ENCODE measurements at places on chromosomes 5 and 9.

GRCh38 chr5:6788439-6788838 is 75.2 kb downstream of the TENT4A start:
- no peak for DNase-seq

- DNase-seq: no peak
These were observed 16.8 kb upstream of the ZBTB43 start for GRCh38 chr9:126788046-126788445.

- no peak for DNase-seq
These were observed 102.2 kb downstream of the MEF2C start for GRCh38 chr5:88780736-88781135.

DNA sequence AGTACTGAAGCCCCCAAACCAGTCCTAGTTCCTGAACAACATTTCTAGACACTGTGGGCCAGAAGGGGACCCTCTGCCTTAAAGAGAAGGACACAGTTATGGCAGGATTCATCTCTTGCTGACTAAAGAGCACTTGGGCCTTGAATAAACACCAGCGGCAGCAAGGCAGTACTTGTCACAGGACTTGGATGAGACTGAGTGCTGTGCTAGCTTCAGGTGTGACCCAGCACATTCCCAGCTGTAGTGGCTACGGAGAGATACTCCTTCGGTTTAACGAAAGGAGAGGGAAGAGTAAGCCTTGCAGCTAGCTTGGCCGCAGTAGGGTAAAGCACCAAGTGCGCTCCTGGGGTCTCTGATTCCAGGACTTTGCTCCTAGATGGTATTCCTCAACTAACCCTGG is 10.9 kb upstream of the STX17 start:
- DNase-seq: no peak

GRCh38 chr5:11609570-11610303 is 294.5 kb downstream of the CTNND2 start:
- no peak for DNase-seq

DNA sequence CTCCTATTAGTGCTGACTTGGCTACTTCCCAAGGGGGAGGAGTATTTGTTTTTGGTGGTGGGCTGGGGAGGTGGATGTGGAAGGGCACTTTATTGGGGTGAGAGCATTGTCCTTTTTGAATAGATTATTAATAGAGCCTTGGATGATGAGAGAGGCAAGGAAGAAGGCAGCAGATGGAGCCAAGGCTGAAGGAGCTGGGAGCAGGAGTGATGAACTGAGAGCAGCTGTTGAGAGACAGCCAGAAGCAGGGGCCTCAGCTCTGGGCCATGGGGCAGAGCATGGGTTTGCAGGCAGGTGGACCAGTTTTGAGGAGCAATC is 29.6 kb downstream of the RGS3 start:
- DNase-seq: no peak

DNA sequence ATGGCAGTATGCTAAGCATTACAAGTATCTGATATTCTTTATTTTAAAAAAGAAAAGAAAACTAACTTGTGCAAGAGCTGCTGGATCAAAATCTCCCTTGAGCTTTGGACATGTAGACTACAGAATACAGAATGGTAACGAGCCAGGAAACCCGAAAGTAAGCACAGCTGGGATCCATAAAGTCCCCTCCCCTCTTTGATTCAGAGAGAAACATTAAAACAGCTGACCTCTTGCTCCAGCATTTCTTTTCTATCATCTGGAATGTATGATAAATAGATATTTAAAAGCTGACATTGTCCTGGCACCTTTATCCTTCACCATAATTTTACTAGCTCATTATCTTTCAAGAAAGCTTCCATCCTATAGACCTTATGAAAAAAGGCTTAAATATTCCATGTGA is 28.2 kb upstream of the LPAR1 start:
- DNase-seq: no peak

Measured in activated T-helper 1 cell treated with Interleukin-2 at 50 U/mL for 16 hours (primary cell).